H1 (cell line): ENCODE measurements at places on chromosomes 6 and 20.

GRCh38 chr6:17585766-17586490, 14.2 kb upstream of the FAM8A1 start:
- no peak for DNase-seq

GRCh38 chr20:36919715-36920333, 31.7 kb downstream of the SAMHD1 start:
- DNase-seq, result no peak

DNA sequence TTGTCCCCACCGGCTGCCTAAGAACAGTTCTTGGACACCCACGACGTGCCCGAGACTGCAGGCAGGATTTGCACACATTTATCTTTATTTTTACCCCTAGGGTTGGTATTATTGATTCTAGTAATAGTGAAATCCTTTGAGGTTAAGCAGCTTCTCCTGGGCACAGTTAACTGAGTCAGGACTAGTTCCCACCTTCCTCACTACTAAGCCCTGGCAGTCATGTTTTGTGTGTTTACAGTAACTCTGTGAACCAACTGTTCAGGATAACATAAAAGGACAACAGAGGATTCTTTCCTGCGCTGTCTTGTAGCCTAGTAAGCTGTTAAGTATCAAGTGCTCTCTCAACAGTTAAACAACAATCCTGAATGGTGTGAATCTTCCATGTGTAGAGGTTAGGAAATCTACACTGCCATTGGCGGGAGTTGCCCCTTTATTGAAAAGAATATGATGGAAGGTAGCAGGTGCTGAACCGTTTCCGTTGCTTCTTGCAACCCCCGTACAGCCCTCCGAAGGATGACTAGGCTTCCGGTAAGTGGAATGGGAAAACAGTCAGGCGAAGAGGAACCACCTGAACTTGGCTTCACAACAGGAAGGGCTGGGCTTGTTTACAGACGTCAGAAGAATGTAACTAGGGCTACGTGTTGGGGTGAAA, 979 bp upstream of the SOD2 start:
- DNase-seq, result no peak

DNA sequence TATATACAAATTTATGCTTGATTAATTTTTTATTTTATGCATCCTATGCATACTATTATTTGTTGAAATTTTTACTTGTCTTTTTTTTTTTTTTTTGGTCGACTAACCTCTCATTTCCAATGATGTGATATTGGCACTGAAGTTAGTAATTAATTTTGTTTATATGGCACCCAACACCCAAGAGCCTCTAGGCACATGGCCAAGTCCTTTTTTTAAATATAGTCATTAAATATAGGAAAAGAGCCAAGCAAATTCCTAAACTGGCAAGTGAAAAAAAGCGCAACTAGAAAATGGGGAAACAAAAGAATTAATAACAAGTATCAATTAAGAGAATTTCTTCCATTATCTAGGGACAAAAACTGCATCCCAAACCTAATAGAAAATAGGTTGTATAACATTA, 85.5 kb upstream of the HS3ST5 start:
- DNase-seq, result no peak

- no peak for DNase-seq
Observed at GRCh38 chr20:25020901-25021301, 28.4 kb upstream of the APMAP start.

DNA sequence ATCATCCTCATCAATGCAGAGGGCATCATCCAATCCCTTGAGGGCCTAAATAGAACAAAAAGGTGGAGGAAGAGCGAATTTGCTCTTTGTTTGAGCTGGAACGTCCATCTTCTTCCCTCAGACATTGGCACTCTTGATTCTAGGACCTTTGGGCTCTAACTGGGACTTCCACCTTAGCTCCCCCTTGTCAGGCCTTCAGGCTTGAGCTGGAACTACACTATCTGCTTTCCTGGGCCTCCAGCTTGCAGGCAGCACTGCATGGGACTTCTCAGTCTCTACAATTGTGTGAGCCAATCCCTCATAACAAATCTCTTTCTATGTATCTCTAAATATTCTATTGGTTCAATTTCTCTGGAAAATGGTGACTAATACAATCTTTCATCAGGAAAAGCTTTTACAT, 155.4 kb downstream of the MCHR2 start:
- DNase-seq, result no peak

- no peak for DNase-seq
Observed at GRCh38 chr6:167541544-167541943, 216.7 kb downstream of the TTLL2 start.

- DNase-seq, result no peak
Observed at GRCh38 chr20:25023356-25023755, 30.8 kb upstream of the APMAP start.

DNA sequence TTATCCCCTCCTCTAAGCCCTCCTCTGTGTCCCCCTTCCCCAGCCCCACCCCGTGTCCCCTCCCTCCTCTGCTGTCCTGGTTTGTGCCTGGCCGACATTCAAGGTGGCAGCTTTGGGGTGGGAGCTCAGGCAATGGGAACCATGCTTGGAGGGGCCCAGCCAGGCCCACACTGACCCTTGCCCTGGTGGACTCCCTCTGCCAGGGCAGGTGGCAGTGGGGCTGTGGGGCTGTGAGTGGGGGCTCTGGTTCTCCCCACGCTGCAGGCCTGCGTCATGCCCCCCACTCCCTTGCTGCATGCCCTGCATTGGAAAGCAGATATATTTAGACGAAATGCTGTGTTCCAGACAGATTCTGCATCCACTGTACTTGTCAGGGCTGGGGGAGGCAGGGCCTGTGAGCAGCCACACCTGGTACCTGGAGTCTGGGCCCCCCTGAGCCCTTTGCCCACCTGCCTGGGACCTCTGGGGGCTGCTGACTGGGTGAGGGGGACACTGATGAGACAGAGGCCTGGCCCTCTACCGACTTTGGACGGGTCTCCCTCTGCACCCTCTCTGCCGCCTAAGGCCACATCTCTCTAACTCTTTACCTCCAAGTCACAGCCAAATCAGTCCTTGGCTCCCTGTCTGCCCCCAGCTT, 14.2 kb downstream of the DLGAP4 start:
- DNase-seq, result no peak

DNA sequence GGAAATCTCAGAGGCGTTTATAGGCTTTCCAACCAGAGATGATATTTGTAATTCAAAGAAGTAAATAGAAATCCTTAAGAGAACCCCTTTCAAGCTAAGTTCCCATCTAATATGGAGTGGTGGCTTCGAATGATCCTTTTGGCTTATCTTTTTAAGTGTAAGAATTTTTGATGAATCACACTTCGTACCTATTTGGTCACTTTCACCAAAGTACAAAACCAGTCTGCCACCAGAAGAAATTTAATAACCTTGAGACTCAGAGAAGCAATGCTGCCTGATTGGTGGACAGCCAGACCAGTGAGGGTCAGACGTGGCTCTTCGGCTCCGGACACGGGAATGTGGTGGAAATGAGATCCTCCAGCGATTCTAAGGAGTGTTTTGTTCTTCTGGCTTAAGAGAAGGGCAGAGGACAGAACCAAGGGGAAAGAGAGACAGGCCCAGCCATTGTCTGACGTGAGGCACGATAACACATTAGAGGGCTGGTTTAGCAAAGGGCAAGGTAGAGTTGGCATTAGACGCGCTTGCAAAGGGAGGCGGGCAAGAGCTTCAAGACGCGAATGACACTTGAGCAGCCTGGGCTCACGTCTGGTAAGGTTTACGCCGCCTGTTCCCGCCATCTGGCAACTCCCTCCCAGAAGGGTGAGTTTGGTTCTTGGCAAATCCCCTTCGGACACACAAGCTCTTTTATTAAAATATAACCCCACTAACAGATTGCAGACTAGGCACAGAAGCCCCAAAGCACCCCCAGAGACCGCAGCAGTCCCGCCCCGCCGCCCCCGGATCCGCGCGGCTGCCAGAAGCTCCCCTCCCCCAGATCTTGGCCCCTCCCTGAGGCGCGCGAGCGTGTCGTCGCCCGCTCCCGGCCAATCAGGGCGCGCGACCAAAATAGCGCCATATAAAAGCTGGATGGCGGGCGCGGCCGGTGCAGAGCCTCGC, 50.0 kb upstream of the EZR start:
- peak; percentile 69 for DNase-seq

GRCh38 chr6:45586216-45587171, 208.8 kb upstream of the SUPT3H start:
- DNase-seq, result no peak

DNA sequence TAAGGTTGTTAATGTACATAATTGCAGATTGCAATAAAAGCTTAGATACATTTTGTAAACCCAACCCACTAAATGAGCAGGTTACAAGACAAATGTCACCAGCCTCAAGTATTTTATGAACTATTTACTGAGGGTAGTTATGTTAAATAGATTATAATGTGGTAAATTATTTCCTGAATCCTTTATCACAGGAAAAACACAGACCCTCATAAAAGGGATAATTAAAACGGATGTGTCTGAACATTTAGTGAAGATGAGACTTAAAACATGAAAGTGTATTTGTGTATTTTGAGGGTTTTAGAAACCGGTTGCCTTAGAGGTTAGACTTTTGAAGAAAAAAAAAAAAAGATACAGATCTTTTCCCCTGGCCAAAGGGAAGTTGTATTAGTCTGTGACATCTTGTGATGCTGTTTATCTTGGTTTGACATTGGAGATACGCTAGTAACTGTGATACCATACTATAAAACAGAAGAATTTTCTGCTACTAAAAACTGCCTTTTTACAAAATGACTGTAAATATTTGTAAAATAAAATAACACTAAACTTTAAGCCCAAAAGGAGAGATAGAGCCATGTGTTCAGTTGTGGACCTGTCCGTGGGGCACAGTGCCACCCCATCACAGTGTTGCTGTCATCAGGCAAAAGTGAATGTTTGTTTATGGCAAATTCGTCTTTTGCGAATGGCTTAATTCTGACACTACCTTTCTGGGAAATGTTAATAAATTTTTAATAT, 9.7 kb downstream of the DYNLT1 start:
- DNase-seq, result no peak

GRCh38 chr6:153966001-153966400, 73.0 kb upstream of the OPRM1 start:
- no peak for DNase-seq

DNA sequence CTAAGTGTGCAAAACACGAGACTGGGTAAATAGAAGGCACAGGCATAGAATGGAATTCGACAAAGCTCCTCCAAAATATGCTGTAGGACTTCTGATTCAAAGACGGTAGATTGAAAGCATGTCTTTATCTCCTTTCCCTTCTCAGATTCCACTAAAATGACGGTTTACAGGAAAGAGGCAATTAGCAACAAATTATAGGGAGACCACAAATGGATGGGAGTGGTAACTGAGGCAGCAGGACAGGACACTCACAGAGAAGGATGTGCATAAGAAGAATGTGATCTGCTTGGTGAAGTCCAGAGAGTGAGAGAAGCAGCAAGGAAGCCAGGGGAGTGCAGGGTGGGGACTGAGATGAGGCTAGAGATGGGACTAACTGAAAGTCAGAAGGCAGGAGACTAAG, 113.4 kb upstream of the MRPS10 start:
- DNase-seq, result no peak

- no peak for DNase-seq
Observed at GRCh38 chr6:11712760-11713159, 65.8 kb downstream of the ADTRP start.

- DNase-seq, result no peak
Observed at GRCh38 chr20:20407891-20408805, 40.2 kb downstream of the INSM1 start.

GRCh38 chr6:29663300-29664042, 6.6 kb downstream of the MOG start:
- no peak for DNase-seq

DNA sequence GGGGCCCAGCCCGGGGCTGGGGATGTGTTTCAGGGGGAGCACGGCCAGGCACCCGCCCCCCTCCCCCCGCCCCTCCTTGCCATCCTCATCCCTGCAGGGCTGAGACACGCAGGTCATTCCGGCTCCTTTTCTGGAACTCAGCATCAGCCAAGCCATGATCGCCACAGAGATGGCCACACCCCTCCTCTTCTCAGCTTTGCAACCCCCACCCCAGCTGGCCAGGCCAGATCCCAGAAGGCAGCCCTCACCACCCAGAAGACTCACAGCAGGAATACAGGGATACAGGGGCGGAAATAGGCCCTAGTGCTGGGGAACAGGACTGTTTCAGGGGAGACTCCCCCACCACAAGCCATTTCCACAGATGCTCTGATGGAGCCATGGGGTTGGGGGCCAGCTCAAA, 33.5 kb downstream of the YTHDF1 start:
- no peak for DNase-seq

GRCh38 chr20:33812908-33813462, 1.8 kb downstream of the CHMP4B start:
- DNase-seq, result no peak

GRCh38 chr6:50288881-50289280, 239.2 kb upstream of the DEFB112 start:
- DNase-seq, result no peak

GRCh38 chr20:25269833-25270170, 21.9 kb downstream of the PYGB start:
- no peak for DNase-seq

- DNase-seq, result no peak
Observed at GRCh38 chr6:38483526-38483925, 156.2 kb downstream of the BTBD9 start.

- no peak for DNase-seq
Observed at GRCh38 chr6:10307028-10307427, 107.8 kb downstream of the TFAP2A start.

DNA sequence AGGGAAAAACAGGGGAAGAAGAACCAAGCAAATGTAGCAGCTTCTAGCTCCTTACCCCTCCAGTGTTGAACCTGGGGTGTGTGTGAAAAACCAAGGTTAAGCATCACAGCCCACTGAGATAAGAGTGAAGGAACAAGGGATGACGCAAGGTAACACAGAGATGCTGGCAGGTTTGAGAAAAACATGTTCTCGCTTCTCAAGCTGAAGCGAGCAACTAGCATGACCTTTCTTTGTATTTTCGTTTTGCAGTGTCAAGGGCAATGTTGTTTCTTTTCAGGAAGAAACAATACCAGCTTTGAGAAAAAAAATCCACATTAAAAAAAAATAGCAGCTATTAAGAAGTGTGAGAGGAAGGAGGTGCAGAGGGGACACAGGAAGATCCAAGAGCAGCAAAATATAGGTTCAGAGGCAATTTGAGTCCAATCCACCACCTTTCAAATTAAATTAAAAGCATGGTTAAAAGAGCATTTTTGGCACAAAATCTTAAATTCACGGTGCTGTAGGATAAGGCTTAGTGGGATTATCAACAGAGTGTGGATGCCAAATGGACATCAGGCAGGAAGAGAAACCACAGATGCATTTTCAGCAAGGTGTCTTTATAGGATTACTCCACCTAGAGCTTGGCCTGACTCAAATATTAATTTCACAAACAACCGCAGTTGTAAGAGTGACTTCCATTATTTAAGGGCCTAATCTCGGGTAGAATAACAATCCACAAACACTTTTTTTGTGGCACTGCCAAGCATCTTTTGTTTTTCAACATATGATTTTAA, 70.9 kb downstream of the SYNE1 start:
- no peak for DNase-seq

DNA sequence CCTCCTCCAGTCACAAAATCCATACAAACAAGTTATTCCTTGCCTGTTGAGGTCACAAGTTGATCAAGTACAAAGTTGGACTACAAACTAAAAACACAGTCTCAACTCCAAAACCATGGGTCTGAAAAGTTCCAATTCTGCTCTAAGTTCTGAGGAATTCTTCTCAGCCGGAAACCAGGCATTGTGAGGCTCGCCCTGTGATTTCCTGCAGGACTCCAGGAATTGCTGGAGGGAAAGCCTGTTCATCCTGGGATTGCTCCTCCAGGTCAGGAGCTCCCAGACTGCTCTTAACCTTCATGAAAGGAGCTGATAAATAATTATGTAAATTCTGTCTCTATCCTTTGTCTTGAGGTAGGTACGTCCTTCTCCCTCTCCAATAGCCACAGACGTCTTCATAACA, 8.5 kb downstream of the TRAM2 start:
- DNase-seq, result no peak

GRCh38 chr6:21845439-21846140, 252.0 kb downstream of the SOX4 start:
- DNase-seq, result peak; percentile 19

GRCh38 chr20:17809362-17810061, 109.7 kb downstream of the BANF2 start:
- DNase-seq, result no peak
